ENCODE measurements at places on chromosomes 5 and 9. TPM values are rescaled to one million over a fixed set of nuclear protein-coding genes. Genes with fewer than 3 reads are reported as not detected.

Gene CEL
- total RNA-seq, result 2.5 TPM

Gene INSL4
- not detected for total RNA-seq

Gene ZDHHC21
- 10.3 TPM for total RNA-seq

Gene KLF9
- 10.2 TPM for total RNA-seq

Gene DMAC1
- 51.8 TPM for total RNA-seq
